Caco-2 (cell line): ENCODE measurements at places on chromosomes 2 and 18. TPM values are rescaled to one million over a fixed set of nuclear protein-coding genes. Genes with fewer than 3 reads are reported as not detected.

DNA sequence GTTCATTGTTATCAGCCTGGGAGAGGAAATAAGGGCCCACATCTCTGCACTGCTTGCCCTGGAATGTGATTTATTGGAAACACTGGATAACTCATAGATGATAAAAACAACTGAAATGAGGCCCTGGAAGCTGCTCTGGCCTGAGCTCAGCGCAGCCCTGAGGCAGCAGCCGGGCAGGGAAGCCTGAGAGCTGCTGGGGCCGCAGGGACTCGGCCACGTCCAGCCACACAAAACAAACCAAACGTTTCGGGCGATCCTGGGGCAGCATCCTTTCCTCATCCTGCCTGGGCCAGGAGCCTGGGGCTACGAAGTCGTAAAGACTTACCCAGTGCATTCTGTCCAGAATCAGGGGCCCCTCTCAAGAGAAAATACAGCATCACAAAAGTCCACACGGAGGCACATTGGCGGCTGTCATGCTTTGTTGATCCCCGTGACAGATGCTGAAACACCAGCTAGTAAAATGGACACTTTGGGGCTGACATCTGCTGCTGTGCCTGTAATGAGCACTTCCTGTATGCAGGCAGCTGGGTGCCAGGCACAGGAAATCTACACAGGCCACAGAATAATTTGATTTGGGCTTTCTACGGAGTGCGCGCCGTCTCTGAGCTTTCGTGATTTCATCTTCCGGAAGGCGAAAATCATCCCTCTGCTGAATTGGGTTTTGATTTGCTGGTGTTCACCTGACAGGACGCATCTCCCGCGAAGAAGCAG is 250.6 kb downstream of the EIPR1 start:
- no peaks in the 10 kb centered on the region for H3K4me1 ChIP-seq
- H3K4me3 ChIP-seq: no peak overlapping the region
- no peak overlapping the region for H3K27ac ChIP-seq
- no peaks in the 10 kb centered on the region for H3K36me3 ChIP-seq

DNA sequence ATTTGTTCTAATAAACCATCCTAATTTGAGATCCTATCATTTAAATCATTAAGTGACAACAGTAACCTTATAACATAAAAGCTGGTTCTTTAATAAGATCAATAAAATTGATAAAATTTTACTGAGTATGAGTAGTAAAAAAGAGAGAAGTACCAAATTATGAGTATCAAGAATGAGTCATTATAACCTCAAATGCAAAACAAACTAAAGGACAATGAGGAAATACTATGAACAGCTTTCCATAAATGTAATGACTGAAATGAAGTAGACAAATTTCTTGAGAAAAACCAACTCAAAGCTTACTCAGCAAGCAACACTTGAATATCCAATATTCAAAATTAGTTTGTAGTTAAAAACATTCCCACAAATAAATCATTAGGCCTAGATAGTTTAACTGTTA is 433.0 kb downstream of the ZEB2 start:
- H3K36me3 ChIP-seq: no peaks in the 10 kb centered on the region
- H3K4me1 ChIP-seq: no peaks in the 10 kb centered on the region
- H3K27me3 ChIP-seq: no peaks in the 10 kb centered on the region
- H3K4me3 ChIP-seq: no peak overlapping the region
- DNase-seq: no peak

Gene LAMA3
- total RNA-seq: 34.6 and 37.9 TPM in 2 replicates

Gene GAREM1
- 0.50 and 0.51 TPM in 2 replicates for total RNA-seq
